ENCODE measurements at places on chromosomes 4 and X.

DNA sequence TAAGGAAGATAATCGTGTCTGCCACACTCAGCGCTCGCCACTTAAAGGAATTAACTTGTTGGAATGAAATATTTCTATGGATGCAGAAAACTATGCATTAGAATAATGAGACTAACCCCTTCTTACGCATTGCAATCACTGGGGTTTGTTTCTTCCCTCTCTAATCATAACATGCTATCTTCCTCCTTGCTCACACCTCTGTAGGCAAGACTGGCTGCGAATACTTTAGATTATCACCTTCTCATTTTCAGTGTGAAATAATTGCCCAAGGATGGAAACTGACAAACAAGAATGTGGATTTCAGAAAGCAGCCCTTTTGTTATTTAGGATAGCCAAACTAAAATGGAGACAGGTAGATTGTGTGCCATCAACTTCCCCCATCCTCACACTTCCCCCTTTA is 349.4 kb downstream of the MID1IP1 start:
- DNase-seq = no peak

GRCh38 chr4:93855926-93856325 is 27.4 kb downstream of the ATOH1 start:
- no peak for DNase-seq

GRCh38 chr4:44493924-44494323 is 45.3 kb upstream of the KCTD8 start:
- DNase-seq = no peak

- no peak for DNase-seq
These were observed 81.2 kb downstream of the SPRY1 start for GRCh38 chr4:123477711-123478209.

GRCh38 chrX:74906417-74906816 is 18.8 kb downstream of the NEXMIF start:
- DNase-seq = no peak

GRCh38 chr4:138902705-138903104 is 112.9 kb upstream of the NOCT start:
- no peak for DNase-seq

GRCh38 chr4:24793219-24794005 is 2.0 kb upstream of the SOD3 start:
- DNase-seq = no peak

DNA sequence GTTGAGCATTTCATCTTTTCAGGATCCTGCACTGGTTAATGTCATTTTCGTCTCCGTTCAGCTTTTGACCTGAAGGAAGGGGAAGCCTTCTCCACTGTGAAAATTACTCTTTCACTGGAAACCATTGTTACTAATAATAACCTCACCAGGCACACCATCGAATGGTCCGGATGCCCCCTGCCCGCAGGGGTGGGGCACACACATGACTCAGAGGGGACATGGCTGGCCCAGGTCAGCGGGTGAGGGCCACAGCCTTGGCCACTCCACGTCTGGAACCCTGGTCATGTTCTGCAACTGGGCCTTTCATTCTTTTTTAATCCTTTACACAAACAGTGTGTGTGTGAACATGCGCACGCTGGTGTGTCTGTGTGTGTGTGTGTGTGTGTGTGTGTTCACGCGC is 191.8 kb downstream of the BCOR start:
- no peak for DNase-seq

GRCh38 chr4:165458471-165458870 is 79.7 kb downstream of the CPE start:
- DNase-seq = no peak

Measured in epithelial cell of prostate (primary cell).